ENCODE measurements at places on chromosomes 11 and 22. TPM values are rescaled to one million over a fixed set of nuclear protein-coding genes. Genes with fewer than 3 reads are reported as not detected.

The SELENOM gene
- 45.5 TPM for total RNA-seq

The DDX17 gene
- 177 TPM for total RNA-seq

DNA sequence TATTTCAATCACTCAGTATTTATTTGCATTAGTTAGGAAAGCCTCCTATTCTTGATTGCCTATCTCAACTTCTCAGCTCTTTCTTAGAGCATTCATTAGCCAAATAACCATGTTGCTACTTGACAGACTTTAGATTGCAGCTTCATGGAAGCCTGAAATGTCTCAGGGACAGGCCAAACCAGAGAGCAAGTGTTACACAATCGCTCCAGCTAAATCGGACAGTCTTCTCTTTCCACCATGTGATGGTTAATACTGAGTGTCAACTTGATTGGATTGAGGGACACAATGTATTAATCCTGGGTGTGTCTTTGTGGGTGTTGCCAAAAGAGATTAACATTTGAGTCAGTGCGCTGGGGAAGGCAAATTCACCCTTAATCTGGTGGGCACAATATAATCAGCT, 106.5 kb upstream of the DRD2 start:
- no peak overlapping the region for H3K4me3 ChIP-seq
- H3K4me1 ChIP-seq = no peaks in the 10 kb centered on the region
- DNase-seq = no peak
- H3K36me3 ChIP-seq = no peaks in the 10 kb centered on the region
- no peaks in the 10 kb centered on the region for H3K27me3 ChIP-seq
- no peak overlapping the region for H3K27ac ChIP-seq

DNA sequence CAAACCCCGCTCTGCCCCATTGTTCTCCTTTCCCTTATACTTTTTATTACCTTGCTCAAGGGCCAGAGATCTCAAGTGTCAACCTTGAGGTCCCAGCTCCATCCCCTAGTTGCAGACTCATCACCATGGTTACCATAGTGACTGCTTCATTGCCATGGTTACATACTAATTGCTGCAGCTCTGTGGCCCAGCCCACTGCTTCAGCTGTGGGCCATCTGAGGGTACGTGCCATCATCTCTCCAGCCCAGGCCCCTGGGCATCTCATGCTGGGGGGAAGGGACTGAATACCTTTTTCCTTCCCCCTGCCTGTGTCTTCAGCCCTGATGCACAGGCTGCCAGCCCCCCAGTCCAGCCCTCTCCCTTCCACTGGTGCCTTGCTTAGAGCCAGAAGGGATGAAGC, 22.2 kb downstream of the TREH start:
- no peaks in the 10 kb centered on the region for H3K36me3 ChIP-seq
- no peak overlapping the region for H3K27ac ChIP-seq
- no peak overlapping the region for H3K4me3 ChIP-seq
- no peaks in the 10 kb centered on the region for H3K27me3 ChIP-seq
- no peak for DNase-seq
- H3K4me1 ChIP-seq = no peaks in the 10 kb centered on the region

- no peak overlapping the region for H3K4me3 ChIP-seq
Observed at GRCh38 chr22:24433001-24433827, 5.8 kb downstream of the ADORA2A start.

The BTBD18 gene
- total RNA-seq = not detected

- H3K27me3 ChIP-seq = no peaks in the 10 kb centered on the region
- no peak overlapping the region for H3K4me3 ChIP-seq
- H3K4me1 ChIP-seq = no peaks in the 10 kb centered on the region
- no peak overlapping the region for H3K27ac ChIP-seq
- DNase-seq = no peak
Observed at GRCh38 chr11:87127101-87127500, 89.4 kb downstream of the TMEM135 start.

DNA sequence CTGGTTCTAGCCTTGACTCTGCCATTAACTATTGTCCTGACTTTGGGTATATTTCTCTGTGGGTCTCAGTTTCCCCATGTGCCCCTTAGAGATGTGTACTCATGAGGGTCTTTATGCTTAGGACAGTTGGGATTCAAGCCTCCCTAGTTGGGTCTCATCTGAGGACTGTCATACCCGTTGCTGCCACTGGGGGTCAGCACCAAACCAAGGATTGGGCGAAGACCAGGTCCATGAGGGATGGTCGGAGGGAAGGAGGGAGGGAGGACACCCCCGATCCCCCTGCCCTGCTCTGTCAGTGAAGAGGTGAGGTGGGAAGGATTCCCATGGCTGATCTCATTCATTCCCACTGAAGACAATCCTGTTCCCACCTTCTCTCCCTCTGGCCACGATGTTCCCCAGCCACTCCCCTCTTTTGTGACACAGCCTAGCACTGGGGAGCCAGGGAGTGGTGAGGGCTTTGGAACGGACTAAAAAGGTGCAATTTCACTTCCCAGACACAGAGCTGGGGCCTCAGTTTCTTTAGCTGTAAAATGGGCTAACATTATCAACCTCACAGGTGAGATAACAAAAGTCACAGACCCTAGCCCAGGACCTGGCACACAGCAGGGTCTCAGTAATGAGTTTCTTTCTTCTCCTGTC, 12.4 kb upstream of the KLHL35 start:
- H3K27ac ChIP-seq = no peak overlapping the region
- H3K36me3 ChIP-seq = no peaks in the 10 kb centered on the region
- no peaks in the 10 kb centered on the region for H3K27me3 ChIP-seq
- no peak overlapping the region for H3K4me3 ChIP-seq
